ENCODE measurements at places on chromosomes 2 and 18.

DNA sequence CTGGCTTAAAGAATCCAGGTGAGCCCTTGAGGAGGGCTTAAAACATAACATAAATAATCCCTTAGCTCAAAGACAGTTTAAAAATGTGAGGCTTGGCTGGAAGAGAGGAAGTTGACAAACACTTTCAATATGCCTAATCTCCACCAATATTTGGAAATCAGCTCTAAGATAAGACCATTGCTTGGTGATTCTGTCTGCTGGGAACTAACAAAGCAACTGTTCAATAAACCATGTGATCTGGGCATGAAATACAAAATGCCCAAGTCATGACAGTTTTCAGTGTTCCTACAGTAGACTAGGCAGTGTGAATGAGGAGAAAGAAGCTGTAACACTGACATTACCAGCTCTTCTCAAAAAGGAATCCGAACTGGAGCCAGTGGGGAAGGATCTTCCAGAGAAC lies 10.7 kb downstream of the MFF start:
- no peak for DNase-seq

GRCh38 chr2:167595839-167596471 lies 651.4 kb downstream of the STK39 start:
- DNase-seq = no peak

- DNase-seq = no peak
These were observed 5.4 kb upstream of the KCNG2 start for GRCh38 chr18:79792096-79792987.

- DNase-seq = no peak
These were observed 312.9 kb upstream of the REV1 start for GRCh38 chr2:99802734-99803133.

DNA sequence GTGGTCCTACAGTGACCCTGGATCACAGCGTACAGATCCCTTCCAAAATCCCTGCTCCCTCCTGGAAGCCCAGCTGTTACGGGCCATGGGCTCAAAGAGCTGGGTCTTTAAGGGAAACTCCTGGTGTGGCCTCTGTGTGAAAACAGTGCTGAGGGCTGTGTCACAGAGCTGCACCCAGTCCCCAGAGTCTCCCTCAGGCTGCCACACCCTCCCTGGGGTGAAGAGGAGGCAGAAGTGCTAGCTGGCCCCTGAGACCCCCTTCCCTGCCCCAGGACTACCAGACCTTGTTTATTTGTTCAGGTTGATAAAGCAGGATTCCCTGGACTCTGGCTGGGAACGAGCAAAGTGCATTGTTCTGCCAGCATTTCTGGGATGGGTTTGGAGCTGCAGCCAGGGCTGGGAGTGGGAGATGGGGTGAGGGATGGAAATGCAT lies 7.7 kb downstream of the ATOH8 start:
- no peak for DNase-seq

DNA sequence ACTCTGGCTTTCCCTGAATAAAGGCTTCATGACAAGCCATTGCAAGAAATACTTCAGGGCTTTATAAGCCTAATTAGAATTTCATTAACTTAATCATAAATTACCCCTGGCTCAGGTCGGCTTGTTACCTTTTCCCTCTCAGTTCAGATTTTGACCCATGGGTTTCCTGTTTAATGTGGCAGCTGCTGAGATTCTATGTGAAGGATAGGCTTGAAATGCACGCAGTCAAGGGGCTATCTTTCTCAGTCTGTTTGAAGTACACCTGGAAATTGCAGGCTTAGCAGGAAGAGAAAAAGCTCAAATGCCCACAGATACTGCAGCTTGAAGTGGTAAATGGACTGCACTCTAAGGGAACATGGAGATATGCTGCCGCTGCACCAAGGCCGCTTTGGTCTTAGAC lies 49.4 kb downstream of the CAVIN2 start:
- DNase-seq = no peak

DNA sequence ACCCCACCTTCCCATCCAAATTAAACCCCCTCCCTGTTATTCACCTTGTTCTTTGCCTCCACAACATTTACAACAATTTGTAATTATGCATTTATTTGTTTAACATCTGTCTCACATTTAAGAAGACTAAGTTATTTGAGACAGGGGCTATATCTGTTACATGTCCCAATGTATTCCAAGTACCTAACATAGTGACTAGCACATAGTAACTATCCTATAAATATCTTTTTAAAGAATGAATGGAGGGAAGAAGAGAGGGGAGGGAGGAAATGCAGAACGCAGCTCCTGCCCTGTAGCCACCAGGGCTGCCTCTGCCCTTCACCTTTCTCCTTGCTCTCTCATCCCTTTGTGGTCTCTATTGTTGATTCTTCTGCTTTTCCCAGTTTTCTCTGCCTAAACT lies 40.6 kb downstream of the HDHD2 start:
- DNase-seq = no peak

DNA sequence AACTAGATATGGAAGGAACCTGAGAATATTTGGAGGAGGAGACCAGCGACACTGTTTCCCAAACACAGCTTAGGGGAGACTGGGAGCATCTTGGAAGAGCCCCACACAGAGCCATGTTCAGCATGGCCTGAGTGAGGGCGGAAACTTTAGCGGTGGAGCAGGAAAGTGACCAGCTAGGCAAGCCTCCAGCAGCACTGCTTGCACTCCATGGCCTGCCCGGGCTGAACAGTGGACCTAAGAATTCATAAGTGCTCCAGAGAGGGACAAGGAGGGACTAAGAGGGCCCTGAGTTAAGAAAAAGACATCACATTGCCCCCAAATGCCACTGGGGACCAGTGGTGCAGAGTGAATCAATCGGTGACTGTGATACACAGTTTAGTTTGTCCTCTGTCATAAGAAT lies 566.4 kb downstream of the TNS1 start:
- DNase-seq = no peak

DNA sequence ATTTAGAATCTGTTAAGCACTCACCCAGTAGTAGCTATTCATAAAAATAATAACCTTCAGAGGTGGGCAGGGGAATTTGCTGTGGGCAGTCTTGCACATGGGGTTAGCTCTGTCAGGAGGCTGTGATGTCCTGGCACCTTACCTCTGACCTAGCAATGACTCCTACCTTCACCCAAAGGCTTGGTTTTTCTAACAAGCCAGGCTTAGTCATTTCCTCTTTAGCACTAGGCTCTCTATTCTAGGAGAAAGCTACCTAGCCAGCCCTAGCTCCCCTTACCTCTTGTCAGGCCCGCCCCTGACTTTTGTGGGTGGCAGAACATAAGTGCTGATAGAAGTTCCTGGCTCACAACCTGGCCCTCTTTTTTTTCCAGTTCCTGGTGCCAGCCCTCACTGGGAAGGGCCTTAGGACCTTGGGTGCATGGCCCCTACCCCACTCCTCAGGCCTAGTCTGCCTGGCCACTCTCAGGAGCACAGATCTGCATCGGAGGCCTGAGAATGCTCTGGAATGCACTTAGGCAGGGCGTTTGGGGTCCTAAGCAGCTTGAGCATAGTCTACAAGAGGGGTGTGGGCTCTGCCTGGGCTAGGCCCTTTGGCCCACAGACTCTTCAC lies 17.7 kb downstream of the CPLX4 start:
- DNase-seq = no peak

DNA sequence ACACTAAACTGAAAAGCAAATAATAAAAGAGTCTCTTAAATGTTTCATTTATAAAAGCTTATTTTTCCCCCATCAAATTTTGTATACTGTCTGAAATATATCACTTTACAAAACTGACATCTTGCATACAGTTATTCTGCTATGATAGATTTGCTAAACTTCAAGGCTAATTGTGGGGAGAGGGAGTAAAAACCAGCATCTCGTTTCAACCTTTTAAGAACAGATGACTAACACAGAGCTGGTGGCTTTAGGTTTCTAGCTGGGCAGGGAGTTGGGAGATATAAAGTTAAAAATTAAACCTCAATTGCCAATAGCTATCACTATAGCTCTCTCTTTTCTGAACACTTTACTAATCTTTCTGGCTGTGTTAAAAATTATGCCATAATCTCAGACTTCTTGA lies 23.5 kb downstream of the C1D start:
- no peak for DNase-seq

- no peak for DNase-seq
These were observed 94.6 kb downstream of the PTH2R start for GRCh38 chr2:208501206-208501605.

- no peak for DNase-seq
These were observed 1.5 kb downstream of the CTDSP1 start for GRCh38 chr2:218400930-218401881.

GRCh38 chr2:215466097-215466909 lies 30.4 kb upstream of the FN1 start:
- no peak for DNase-seq

DNA sequence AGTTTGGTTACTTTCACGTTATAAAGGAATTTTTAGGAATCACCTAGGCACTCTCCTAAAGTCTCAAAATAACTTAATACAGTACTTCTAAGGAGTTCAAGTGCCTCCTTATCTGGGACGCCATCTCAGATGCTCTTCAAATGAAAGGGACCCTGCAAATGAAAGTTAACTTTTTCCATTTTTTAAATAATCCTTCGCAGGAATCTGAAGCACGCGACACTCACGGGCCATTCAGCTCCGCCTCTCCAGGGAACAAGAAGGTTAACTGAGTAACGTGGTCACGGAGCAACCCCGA lies 537 bp upstream of the ZC3H15 start:
- DNase-seq = no peak

DNA sequence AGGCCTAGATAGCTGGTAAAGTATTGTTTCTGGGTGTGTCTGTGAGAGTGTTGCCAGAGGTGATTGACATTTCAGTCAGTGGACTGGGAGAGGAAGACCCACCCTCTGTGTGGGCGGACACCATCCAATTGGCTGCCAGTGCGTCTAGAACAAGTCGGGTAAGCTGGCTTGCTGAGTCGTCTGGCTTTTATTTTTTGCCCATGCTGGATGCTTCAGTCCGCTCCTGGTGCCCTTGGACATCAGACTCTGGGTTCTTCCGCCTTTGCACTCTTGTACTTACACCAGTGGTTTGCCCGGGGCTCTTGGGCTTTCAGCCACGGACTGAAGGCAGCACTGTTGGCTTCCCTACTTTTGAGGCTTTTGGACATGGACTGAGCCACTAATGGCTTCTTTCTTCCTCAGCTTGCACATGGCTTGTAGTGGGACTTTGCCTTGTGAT lies 24.3 kb downstream of the DIS3L2 start:
- DNase-seq = no peak

- DNase-seq = no peak
These were observed 15.3 kb upstream of the LOXHD1 start for GRCh38 chr18:46672062-46672970.

DNA sequence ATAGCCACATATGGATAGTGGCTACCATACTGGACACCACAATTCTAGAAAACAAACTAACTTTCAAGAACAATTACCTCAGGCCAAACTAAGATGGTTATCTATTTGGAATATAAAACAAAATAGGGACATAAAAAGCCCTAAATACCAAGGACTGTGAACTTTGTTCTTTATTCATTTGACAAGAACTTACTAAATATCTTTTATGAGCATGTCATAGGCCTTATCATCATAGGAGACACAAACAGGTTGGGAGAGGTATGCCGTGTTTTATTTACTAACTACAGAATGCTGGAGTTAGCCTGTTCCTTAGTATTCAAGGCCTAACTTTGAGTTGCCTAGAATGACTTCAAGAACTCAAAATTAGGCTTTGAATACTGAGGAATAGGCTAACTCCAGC lies 32.1 kb downstream of the CCDC93 start:
- DNase-seq = no peak

- no peak for DNase-seq
These were observed 44.5 kb upstream of the C2orf74 start for GRCh38 chr2:61117534-61117933.

DNA sequence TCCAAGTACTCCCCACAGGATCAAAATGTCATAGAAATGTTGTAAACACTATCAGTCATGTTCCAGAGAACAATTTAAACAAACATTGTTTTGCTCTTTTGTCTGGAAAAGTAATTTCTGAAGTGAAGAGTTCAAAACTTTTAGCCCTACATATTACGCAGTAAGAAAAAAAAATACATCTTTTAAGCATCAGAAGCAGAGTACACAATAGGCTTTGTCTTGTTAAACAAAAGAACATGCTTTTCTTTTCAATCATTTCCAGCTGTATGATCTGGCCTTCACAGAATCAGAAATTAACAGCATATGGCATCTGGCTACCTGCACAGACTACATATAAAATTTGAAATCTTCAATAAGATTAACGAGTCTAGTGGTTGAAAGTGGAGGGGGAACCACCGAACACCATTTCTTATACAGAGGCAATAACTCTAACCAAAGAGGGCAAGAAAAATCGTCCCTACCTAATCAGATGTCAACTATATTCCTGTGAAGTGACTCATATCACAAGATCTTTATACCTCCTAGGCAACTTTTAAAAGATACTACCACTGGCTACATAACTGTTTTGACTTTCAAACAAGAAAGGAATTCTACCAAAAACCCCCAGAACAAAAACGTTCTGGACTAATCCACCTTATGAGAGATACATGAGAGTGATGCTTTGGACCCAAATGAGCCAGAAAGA lies 149.3 kb downstream of the EXOC6B start:
- DNase-seq = no peak

DNA sequence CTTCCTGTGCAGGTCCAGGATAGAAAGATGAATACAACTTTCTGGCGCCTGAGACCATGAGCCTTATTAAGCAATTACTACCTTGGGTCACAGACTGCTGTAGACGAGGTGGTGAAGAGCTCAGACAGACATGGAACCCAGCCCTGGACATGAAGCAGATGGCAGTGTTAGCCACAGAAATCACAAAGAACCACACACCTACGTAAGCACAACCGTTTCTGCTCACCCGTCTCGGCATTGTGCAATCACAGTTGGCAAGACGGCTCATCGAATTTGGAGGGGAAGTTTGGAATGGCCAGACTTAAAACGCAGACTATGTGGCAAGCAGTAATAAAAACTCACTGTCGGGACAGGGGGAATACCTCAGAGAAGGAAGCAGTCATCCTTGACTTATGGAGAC lies 24.3 kb upstream of the ASPRV1 start:
- no peak for DNase-seq

GRCh38 chr18:74084184-74084855 lies 63.3 kb downstream of the FBXO15 start:
- DNase-seq = no peak

DNA sequence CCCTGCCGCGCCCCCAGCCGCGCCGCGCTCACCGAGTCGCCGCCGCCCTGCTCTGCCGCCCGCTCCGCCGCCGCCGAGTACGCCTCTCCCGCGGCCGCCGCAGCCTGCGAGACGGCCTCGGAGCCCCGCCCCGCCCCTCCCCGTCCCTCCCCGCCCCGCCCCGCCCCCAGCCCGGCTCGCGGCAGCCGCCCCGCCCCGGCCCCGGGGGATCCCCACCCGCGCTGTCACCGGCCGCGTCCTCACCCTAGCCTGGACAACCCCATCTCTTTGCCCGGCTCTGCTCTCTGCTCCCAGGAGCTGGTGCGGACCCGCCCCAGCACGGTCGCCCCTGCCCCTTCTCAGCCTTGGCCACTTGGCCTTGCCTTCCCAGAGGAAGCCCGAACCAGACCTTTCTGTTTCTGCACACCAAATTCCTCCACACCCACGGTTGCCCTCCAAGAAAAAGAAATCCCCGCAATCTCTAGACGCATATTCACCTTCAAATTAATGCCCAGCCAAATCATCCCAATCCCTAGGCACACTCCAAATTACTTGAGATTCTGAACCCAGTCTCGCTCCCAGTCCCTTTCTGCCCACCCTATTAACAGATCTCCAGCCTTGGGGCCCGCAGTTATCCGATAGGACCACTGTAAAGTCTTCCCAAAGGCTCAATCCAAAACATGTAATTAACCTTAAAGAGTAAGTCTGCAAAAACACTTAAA lies at the start of gene CYRIA:
Gene CYRIA, minus strand, starts transcription at position 87 of the 701 bp plus-strand sequence. CDS start 77,715 bp downstream, outside the sequence.
- DNase-seq = peak; percentile 15

Data from stimulated activated CD4-positive, alpha-beta T cell treated with anti-CD3 and anti-CD28 coated beads, Interleukin-12 subunit alpha, Interleukin-12 subunit beta, amount 100 ng/mL, for 48 hours (primary cell).